ENCODE measurements at places on chromosomes 2 and 18.

- DNase-seq: no peak
Observed at GRCh38 chr2:85761512-85761944, 7.7 kb downstream of the ATOH8 start.

DNA sequence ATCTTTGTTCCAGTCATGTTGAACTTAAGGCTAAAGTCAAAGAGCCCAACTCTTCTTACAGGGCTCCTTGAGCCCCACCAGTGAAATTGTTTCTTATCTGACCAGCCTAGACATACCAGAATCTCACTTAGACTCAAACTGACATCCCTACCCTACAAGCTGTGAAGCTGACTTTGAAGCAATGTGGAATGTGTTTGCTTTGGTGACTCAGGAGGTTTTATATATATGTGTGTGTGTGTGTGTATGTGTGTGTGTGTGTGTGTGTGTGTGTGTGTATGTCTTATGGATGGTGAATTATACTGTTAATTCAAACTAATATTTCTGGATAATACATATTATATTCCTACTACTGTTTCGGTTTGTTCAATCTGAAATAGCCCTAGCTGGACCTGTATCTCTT, 67.3 kb downstream of the CAMKMT start:
- no peak for DNase-seq

DNA sequence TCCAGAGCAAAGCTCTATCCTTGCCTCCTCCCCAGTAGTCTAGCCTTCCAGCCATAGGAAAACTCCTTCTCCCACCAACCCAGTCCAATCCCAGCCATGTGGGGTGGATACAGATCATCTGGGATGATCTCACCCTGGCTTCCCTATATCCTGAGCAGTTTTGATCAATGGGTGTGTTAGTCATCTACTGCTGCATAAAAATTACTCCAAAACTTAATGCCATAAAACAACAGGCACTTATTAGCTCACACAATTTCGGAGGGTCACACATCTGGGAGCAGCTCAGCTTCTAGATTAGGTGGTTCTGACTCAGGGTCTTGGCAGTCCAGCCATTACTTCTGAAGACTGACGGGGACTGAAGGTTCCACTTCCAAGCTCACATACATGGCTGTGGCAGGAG, 190.4 kb downstream of the SPP2 start:
- DNase-seq: no peak

- DNase-seq: no peak
Observed at GRCh38 chr2:78681386-78681785, 344.1 kb upstream of the REG3G start.

DNA sequence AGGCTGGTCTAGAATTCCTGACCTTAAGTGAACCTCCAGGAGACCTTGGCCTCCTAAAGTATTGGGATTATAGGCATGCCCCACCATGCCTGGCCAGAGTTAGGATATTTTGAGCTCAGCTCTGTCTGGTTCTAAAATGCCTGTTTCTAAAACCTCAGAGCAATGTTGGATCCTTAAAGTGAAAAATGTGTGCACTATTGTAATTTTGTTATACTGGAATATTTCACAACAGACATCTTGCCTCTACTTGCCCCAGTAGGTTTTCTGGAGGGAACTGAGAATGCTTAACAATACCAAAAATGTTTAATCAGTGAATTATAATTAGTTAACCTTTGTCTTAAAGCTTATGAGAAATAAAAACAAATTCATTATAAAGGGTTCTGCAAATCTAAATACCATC, 144.6 kb upstream of the CCDC195 start:
- DNase-seq: no peak

DNA sequence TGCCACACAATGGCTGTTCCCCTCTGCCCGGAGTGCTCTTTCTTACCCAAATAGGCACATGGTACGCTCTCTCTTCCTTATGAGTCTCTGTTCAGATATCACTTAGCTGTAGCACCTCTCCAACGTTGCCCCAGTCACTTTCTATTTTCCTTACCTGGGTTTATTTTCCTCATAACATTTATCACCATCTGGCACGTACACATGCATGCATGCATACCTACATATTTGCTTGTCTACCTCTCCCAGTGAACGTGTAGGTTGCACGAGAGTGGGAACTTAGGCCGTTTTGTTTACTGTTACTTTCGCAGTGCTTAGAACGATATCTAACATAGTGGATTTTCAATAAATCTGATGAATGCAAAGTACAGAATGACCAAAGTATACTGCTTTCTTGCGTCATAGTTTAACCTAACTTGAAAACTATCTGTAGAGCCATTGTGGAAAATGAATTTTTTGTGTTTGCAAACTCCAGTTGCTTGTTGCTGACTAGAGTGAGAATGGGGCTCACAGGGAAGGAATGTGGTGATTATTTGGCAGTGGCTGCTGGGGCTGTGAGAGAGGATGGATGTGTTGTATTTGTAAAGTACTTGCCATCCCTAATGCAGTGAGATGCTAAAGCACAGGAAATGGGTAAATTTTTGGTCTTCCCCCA, 47.1 kb downstream of the ACSL3 start:
- DNase-seq: no peak

DNA sequence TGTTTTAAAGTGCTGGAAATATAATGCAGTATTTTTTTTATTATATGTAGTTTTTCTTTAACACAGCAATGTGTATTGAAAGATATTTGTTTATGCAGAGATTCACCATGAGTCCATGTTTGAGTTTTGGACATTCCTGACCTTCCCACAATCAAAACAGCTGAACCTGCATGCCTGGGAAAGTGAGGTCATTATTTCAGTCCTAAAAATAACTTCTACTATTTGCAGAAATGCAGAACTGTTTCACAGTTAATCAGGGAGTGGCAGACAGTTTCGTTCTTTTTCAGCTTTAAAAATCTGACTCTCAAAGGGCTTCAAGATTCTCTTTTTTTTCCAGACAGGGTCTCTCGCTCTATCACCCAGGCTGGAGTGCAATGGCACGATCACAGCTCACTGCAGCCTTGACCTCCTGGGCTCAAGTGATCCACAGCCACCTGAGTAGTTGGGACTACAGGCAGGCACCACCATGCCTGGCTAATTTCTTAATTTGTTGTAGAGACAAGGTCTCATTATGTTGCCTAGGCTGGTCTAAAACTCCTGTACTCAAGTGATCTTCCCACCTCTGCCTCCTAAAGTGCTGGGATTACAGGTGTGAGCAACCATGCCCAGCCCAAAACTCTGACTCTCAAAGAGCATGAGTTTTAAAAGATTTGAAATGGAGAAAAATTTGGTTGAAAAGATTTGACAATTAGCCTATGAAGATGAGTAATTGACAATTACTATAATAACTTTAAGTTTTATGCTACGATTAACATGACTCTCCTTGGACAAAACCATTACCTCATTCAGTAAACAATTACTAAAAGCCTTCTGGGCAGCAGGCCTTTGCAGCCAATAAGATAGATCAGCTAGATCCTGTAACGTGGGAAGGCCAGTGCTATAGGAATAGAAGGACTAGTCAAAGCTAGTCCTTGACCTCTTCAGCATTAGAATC, 5.0 kb upstream of the MYL12B start:
- no peak for DNase-seq

- DNase-seq: no peak
Observed at GRCh38 chr2:123816928-123817327, 208.2 kb upstream of the CNTNAP5 start.

DNA sequence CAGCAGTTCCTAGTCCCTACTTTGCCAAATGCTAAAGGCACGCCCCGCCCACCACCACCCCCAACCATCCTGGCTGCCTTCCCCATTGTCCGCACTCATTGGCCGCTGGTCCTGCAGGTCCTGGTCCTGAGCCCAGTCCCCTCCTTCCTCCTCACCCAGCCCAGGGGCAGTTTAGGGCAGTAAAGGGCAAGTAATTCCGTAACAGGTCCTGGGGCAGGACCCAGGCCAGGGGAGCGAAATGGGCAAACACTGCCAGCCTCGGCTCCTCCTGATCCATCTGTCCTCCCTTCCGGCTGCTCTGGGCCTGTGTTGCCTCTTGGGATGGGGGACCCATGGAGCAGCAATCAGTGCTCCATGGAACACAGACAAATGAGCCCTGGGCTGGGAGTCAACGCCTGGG, 6.1 kb downstream of the ADCY3 start:
- no peak for DNase-seq

- peak; percentile 34 for DNase-seq
Observed at GRCh38 chr18:50401888-50402287, 27.0 kb downstream of the SKA1 start.

DNA sequence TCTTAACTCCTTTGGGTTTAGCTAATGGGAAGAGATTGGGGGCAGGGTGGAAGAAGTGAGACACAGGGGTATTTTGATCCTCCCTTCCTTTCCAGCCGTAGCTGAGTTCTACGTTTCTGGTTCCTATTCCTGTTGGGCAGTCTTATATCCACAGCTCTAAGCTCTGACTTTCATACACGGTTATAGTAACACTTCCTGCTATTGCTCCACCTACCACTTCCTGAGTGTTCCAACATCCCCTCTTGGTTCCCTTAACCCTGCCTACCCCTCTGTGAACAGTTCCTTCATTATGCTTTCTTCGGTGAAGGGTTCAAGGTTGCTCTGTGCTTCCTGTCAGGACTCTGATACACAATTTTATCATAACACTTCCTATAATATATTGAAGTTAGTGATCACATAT, 205.1 kb downstream of the DNAH7 start:
- peak; percentile 57 for DNase-seq

GRCh38 chr2:71556692-71557250, 103.4 kb downstream of the DYSF start:
- no peak for DNase-seq

DNA sequence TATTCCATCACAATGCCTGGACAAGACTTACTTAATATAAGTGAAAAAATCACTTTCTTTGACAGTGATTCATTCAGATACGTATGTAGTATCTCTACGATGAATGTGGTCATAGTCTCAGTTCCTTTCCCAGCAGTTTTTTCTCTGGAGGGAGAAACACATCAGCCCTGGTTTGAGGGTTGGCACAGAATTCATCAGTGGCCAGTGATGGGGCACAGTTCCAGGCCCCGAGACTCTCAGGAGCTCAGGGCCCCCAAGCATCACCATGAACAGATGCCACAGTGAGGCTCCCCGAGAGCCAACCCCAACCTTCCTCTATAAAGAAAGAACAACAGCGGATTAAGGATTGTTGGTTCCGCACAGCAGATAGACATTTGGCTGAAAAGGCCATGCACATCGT, 12.5 kb downstream of the PRKAG3 start:
- DNase-seq: peak; percentile 54

DNA sequence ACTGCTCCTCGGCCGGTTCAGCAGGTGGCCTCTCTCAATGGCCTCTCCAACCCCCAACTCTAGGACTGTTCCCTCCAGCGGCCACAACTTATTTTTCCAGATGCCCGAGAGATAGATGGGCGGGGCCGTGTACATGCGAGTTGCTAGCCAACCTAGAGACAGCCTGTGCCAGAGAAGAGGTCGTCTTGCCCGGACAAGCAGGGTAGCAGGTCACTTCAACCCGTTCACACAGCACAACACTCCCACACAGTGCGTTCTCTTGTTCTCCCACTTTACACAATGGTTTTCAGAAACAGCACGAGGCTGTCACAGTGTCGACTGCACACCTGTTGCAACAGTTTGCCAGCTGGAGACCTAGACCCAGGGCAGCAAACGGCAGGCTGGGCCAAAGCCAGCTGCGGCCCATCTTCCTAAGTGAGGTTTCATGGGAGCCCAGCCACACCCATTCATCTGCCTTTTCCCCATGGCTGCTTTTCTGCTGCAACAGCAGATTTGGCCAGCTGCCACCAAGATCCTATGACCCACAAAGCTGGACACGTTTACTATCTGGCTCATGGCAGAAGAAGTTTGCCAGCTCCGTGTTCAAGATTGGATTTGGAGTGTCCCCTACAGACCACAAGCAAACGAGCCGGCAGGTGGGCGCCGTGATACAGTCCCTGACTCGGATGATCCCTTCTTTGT, 7.3 kb upstream of the PRLH start:
- DNase-seq: no peak

- DNase-seq: no peak
Observed at GRCh38 chr2:241601841-241602240, 35.1 kb downstream of the THAP4 start.

- no peak for DNase-seq
Observed at GRCh38 chr2:168172071-168172470, 75.3 kb downstream of the STK39 start.

DNA sequence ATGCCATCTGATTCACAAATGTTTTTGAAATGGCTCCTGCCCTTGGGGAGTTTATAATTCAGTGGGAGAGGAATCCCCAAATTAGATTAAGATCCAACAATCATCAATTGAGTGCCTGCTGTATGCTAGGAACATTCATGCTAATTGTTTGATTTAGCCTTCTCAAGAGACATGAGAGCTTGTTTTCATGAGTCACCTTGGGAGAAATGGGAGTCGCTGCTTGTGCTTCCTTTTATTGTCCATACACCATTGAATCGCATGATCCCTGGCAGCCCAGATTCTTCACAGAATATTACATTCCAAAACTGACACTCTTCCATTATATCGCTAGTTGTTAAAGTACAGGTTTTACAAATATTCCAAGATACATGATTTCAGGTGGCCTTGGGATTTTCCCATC, 106.0 kb upstream of the MAP3K20 start:
- DNase-seq: no peak

- DNase-seq: peak; percentile 87
Observed at GRCh38 chr2:28621172-28622100, 125.6 kb downstream of the PLB1 start.

DNA sequence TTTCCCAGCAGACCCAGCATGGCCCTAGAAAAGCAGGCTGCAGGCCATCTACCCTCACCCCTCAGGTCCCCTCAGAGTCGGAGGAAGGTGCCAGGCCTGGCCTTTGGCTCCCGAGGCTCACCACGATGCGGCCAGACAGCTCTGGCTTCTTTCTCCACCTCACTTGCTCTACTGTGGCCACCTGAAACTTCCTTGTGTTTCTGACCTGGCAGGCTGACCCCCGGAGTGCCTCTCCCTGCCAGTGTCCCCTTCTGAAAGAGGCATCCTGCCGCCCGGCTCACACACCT, 375.0 kb upstream of the HS6ST1 start:
- DNase-seq: no peak

GRCh38 chr2:181954538-181954883, 31.1 kb upstream of the PPP1R1C start:
- DNase-seq: no peak

DNA sequence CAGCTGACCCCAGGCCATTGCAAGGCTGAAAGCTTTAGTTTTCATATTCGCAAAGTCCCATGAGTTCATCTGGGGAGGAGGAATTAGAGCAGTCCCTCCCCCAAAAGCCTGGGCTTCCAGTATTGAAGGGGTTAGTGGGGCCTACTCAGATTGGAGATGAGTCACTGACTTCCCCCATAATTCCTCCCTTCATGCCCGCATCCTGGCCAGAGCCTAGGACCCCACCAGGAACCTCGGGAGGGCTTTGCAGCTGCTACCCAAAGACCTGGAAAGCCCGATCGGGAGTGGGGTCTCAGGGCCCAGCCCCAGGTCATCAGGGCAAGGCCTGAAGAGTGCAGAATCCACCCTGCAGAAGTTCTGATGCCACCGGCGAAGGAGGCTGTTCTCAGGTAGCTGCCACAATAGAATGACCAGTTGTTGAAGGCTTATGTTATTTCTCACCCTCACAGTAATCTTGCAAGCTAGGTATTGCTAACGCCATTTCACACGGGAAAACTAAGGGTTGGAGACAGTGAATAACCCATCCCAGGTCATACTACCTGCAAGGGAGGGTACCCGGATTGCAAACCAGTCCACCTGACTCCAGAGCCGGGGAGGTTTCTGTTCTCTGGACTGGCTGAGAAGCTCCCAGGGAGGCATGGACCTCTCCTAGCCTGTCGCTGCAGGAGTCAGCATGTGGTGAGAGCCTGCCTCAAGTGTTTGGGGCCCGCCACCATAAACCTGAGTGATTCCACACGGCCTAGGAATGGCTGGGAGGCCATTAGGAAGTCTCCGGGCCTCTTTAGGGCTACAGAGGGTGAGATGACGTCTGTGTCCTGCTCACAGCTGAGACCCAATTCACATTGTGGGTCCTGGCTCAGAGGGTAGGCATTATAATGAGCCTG, 5.8 kb upstream of the ARID5A start:
- DNase-seq: no peak
